ENCODE measurements at places on chromosomes 6 and 20. TPM values are rescaled to one million over a fixed set of nuclear protein-coding genes. Genes with fewer than 3 reads are reported as not detected.

NRSN1 gene
- total RNA-seq, result not detected

DEFB124 gene
- not detected for total RNA-seq

SOX12 gene
- 5.8 TPM for total RNA-seq

MAP7 gene
- total RNA-seq, result 0.31 TPM

EFCAB8 gene
- 1.5 TPM for total RNA-seq

MAPK13 gene
- 43.5 TPM for total RNA-seq

OTOR gene
- total RNA-seq, result not detected

CD109 gene
- 4.4 TPM for total RNA-seq

SEMG1 gene
- not detected for total RNA-seq

CASS4 gene
- 18.8 TPM for total RNA-seq

PSORS1C1 gene
- not detected for total RNA-seq

FAM83C gene
- not detected for total RNA-seq

GRCh38 chr6:138580040-138580439 lies 80.7 kb upstream of the NHSL1 start:
- no peak for DNase-seq

GRCh38 chr6:123638865-123639264 lies 2.1 kb upstream of the TRDN start:
- DNase-seq, result no peak

- no peak for DNase-seq
Observed at GRCh38 chr20:9160757-9161156, 91.9 kb downstream of the PLCB4 start.

DNA sequence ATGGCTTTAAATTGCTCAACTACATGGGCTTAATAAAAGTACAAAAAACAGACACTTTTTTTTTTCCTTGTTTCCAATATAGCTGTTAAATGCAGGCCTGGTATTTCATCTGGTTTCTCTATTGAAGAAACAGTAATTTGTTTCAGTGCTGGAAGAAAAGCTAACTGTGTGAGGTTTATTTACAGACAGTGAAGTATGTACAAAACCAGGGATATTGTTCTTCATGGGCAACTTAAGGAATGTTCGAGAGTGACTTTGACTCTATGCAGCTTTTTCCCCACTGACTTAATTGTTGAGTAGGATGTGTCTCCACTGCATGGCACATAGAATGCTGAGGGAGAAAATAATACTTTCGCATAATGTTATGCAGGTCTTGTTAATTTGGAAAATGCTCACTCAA lies 31.0 kb upstream of the PRL start:
- no peak for DNase-seq

- no peak for DNase-seq
Observed at GRCh38 chr6:33192671-33193602, 670 bp upstream of the COL11A2 start.

DNA sequence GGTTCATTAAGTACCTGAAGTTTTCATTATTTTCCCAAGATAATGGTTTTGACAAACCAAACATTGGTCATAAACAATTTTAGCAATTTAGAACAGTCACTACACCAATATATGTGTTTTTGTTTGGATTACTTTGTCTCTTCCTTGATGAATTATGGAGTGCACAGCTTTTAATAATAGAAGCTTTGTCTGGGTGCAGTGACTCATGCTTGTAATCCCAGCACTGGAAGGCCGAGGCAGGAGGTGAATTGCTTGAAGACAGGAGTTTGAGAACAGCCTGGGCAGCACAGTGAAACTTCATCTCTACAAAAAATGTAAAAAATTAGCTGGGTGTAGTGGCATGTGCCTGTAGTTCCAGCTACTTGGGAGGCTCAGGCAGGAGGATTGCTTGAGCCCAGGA lies 89.4 kb upstream of the ANKEF1 start:
- DNase-seq, result no peak

DNA sequence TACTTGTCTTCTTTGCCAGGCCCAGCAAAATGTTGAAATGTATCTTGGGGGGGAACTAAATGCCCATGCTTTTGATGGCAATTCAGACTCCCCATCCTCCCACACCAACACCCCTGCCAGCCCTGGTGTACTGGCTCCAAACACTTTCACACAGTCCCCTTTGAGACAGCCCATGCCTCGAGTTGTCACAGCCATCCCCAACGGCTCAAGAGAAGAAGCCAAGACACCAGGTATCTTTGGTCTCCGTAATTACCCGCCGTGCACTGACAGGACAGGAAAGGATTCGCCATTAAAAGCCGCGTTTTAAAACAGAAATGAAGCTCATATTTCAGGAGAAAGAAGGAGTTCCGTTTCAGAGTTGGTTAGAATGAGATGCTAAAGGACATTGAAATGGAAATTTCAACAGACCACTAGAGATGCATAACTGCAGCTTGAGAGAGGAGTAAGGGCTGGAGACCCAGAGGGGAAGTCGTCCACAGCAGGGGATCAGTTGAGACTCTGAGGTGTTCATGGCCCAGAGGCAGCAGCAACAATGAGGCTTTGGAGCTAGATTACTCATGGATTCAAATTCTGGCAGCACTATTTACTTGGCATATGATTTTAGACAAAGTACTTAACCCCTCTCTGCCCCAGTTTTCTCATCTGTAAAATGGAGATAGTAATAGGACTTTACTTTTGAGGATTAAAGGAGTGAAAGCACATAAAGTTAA lies 63.5 kb upstream of the ADGRF1 start:
- no peak for DNase-seq

GRCh38 chr6:26024651-26025046 lies 62.0 kb downstream of the TRIM38 start:
- DNase-seq, result no peak

GRCh38 chr20:43681991-43682410 lies 15.1 kb downstream of the MYBL2 start:
- DNase-seq, result no peak

DNA sequence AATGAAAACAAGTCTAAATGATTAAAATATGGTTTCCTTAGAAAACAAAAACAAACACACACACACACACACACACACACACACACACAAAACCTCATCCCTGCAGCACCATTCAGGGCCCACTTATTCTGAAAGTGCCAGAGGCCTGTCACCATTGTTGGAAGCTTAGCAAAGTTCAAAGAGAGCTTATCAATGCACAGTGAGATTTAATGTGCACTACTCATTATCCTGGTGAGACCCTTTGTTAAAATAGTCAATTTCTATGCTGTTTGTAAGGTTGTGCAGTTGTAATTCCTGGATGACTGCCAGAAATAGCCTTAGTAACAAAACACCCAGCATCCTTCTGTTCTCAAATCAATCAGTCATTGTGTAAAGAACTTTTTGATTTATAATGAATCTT lies 482.9 kb downstream of the GRIK2 start:
- no peak for DNase-seq

DNA sequence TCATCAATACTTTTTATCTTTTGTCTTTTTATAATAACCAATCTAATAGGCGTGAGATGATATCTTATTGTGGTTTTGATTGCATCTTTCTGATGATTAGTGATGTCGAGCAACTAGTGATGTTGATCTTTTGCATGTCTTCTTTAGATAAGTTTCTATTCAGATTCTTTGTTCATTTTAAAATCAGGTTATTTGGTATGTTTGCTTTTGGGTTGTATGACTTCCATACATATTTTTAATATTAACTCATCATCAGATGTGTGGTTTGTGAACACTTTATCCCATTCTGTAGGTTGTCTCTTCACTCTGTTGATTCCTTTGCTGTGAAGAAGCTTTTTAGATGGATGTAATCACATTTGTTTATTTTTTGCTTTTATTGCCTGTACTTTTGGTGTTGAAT lies 295.8 kb downstream of the BCKDHB start:
- DNase-seq, result no peak

GRCh38 chr20:50918403-50918802 lies 12.8 kb downstream of the ADNP start:
- DNase-seq, result no peak

DNA sequence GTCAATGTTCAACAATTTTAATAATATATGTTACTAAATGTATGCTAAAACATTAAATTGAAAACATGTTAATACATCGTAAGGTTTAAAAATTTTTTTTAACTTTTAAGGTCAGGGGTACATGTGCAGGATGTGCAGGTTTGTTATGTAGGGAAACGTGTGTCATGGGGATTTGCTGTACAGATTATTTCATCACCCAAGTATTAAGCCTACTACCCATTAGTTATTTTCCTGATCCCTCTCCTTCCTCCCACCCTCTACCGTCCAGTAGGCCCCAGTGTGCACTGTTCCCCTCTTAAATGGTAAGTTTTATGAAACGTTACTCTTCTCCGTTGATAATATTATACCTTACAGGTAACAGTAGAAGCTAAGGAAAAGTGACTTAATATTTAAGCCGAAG lies 15.8 kb downstream of the PDE7B start:
- no peak for DNase-seq

- DNase-seq, result no peak
Observed at GRCh38 chr6:163098827-163099479, 315.6 kb upstream of the QKI start.

DNA sequence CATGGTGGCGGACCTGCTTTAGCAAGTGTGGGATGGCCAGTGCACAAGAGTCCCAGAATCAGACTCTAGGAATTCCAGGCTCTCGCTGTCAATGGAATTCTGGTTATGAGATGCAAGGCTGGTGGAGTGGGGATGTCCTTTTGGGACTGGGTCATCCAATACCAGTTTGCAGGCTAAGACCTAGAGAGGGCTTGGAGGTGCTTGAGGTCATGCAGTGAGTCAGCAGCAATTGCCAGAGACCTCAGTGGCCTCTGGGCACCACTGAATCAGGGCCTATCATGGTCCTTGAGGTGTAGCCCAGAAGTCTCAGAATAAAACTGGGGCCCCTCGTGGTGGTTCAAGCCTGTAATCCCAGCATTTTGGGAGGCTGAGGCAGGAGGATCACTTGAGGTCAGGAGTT lies 1.4 kb upstream of the SCRT2 start:
- no peak for DNase-seq

DNA sequence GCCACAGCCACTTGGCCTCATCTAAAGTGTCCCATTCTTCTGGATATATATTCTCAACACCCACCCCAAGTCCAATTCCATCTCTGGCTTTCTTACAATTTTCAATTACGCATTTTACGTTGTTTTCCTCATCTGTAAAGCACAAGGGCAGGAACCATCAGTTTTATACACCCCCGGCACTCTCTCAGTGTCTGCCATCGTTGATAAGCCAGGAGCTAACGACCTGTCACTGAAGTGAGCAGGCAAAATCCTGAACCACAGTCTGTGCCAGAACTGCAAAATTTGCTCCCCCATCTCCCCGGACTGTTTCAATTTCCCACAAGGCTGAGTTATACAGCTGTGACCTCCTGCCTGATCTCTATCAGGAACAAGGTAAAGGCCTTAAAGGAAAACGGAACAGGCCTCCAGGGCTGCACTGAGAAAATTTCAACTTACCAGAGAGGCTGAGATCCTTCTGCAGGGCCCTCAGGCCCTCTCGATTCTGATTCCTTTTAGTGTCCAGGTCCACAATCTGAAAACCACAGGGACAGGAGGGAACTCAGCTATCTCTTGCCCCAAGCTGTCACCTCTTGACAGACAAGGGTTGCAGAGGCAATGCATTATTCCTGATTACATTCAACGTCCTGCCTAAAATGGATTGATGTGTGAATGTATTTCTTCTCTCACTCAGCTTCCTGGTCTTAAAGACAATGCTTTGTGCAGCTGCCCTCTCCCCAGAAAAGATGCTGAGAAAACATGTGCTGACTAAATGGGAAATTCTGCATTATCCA lies 1.8 kb downstream of the PDRG1 start:
- DNase-seq, result no peak

DNA sequence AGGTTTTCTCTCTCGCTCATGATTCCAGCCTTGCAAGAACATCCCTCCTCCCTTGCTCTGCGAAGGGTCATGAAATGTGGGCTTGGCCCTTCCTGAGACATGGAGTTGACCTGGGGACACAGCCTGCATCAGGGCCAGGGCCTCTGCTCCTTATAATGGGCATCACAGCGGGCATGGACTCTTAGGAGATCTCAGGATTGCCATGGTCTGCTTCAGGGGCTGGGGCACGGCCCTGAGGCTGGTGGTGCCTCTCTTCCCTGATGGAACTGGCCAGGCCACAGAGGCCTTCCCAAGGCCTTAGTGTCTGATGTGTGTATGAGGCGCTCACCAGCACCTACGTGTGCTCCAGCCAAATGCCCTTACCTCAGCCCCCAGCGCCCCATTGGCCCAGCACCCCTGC lies 23.9 kb downstream of the ENTPD6 start:
- DNase-seq, result no peak

GRCh38 chr20:19784511-19785172 lies 26.6 kb downstream of the RIN2 start:
- DNase-seq, result peak; percentile 38

DNA sequence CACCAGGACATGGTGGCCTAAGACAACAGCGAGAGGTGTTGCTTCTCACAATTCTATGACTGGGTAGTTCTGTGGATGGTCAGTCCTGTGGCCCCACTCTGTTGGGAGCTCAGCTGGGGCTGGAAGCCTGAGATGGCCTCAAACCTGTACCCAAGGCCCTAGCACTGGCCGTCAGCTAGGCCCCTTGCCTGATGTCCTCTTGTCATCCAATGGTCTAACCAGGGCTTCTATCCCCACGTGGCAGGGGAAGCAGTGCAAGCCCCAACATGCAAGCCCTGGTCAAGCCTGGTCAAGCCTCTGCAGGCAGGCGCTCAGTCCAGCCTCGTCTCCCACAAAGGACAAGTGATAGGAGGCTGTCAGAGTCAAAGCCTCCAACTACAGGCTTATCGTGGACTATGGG lies 196.5 kb upstream of the CST7 start:
- no peak for DNase-seq

DNA sequence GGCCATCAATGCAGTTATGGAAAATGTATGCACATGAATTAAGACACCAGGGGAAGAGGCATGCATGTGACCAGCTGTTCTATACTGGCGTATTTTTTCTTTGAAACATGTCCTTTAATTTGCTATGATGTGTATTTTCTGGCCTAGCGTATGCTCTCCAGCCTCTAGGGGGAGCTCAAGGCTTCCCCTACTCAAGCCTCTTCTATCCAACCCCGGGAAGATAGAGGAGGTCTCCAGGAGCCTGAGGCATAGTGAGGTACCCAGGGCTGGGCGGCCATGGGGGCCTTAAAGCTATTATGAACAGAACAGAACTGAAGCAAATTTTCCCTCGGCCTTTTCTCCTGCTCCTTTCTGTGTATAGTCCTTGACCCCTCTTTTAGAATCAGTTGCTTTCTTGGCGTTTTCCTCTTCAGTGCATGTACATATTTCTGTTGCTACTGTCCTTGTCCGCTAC lies 528.9 kb downstream of the MAFB start:
- peak; percentile 36 for DNase-seq

GRCh38 chr6:52543729-52544601 lies 32.9 kb downstream of the TRAM2 start:
- DNase-seq, result no peak

GRCh38 chr20:2285613-2286012 lies 10.2 kb upstream of the TGM3 start:
- DNase-seq, result no peak

- DNase-seq, result peak; percentile 32
Observed at GRCh38 chr20:25389401-25389857, 1.2 kb downstream of the ABHD12 start.

GRCh38 chr6:23307516-23307915 lies 738.1 kb downstream of the HDGFL1 start:
- DNase-seq, result no peak

- DNase-seq, result peak; percentile 78
Observed at GRCh38 chr6:2891768-2892170, 11.3 kb downstream of the SERPINB9 start.

- DNase-seq, result no peak
Observed at GRCh38 chr6:14713966-14714631, 531.8 kb upstream of the JARID2 start.

GRCh38 chr20:1805816-1806215 lies 89.4 kb upstream of the SIRPA start:
- DNase-seq, result no peak
